ENCODE measurements at places on chromosomes 16 and 17. TPM values are rescaled to one million over a fixed set of nuclear protein-coding genes. Genes with fewer than 3 reads are reported as not detected.
A peak's percentile ranks its signal among the peaks of the same experiment; 100 is the strongest.

Gene CDH3
- total RNA-seq = 0.34 TPM

DNA sequence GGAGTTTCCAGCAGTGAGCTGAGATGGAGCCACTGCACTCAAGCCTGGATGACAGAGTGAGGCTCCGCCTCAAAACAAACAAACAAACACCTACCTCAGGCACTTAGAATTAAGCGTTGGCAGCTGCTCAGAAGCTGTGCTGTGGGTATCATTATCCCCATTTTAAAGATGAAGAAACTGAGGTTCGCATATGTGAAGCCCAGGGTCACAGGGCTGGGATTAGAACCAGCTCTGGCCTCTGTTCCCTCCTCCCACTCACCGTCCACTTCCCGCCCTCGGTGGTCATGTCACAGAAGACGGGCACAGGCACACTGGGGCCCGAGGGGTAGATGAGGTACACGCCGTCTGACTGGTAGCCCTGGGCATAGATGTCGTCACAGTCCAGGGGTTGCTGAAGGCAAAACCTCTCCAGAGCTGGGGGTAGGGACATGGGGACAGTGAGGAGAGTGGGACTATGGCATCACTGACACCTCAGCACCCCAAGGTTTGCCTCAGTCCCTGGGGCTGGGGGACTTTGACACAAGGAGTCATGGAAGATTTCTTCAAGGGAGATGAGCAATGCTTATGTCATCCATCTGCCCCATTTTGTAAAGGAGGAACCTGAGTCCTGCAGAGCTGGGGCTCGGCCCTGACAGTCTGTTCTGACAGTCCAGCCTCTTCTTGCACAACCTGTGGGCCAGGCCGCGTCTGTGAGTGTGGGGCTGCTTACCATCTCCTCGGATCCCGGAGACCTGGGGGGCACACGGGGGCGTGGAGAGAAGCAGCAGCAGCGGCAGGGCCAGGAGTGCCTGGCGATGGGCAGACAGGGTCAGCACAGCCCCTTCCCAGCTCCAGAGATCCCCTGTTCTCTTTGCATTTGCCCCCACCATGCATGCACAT, 700 bp downstream of the MFAP4 start:
- H3K36me3 ChIP-seq = peaks cover 34% of the 10 kb centered on the region
- no peaks in the 10 kb centered on the region for H3K27me3 ChIP-seq
- H3K4me3 ChIP-seq = no peak overlapping the region
- no peak for DNase-seq
- no peak overlapping the region for H3K27ac ChIP-seq

GRCh38 chr17:66636111-66636510, 198.8 kb upstream of the CACNG5 start:
- H3K4me1 ChIP-seq = no peaks in the 10 kb centered on the region
- H3K27ac ChIP-seq = no peak overlapping the region
- no peaks in the 10 kb centered on the region for H3K27me3 ChIP-seq
- no peaks in the 10 kb centered on the region for H3K36me3 ChIP-seq

Gene SPNS2
- total RNA-seq = not detected

Gene KRTAP9-4
- total RNA-seq = not detected

Gene TBX2
- total RNA-seq = not detected

Gene ARHGAP27
- 109 TPM for total RNA-seq

DNA sequence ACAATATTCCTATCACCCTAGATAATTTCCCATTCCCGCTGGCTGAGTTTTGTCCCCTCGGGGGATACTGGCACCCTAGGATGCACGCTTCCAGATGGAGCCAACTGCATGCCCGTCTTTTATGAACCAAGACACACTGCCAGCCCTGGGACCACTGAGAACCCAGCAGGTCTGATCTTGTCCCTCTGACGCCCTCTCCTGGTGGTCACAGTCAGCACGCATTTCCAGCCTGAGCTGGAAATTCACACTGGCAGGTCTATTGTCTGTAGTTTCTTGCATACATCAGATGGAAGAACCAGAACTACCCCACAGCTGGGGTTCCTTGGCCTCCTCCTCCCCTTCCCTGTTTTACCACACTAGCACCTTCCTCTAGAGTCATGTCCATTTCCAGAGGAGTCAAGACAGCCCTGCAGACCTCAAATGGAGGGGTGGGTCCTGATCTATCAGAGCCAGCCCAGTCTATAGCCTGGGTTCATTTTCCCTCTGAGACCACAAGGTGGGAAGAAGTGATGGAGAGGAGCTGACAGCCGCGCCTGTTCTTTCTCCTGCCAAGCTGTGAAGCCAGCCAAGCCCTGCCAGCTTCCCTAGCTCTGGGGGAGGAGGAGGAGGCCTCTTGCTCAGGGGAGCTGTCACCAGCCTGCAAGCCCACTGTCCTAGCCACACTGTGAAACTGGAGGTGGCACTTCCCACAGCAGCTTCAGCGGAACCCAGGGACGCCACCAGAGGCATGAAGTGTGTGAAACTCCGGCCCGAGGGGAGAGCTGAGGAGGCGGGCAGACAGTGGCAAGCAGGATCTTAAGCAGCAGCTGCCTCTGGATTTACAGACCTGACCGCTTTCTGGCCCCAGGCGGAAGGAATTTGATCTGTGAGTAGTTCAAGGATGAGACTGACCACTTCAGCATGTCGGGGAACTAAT, 29.3 kb downstream of the MXRA7 start:
- no peaks in the 10 kb centered on the region for H3K36me3 ChIP-seq
- H3K4me3 ChIP-seq = no peak overlapping the region
- H3K27ac ChIP-seq = no peak overlapping the region
- peak; percentile 37 for DNase-seq

Gene TAC4
- not detected for total RNA-seq

DNA sequence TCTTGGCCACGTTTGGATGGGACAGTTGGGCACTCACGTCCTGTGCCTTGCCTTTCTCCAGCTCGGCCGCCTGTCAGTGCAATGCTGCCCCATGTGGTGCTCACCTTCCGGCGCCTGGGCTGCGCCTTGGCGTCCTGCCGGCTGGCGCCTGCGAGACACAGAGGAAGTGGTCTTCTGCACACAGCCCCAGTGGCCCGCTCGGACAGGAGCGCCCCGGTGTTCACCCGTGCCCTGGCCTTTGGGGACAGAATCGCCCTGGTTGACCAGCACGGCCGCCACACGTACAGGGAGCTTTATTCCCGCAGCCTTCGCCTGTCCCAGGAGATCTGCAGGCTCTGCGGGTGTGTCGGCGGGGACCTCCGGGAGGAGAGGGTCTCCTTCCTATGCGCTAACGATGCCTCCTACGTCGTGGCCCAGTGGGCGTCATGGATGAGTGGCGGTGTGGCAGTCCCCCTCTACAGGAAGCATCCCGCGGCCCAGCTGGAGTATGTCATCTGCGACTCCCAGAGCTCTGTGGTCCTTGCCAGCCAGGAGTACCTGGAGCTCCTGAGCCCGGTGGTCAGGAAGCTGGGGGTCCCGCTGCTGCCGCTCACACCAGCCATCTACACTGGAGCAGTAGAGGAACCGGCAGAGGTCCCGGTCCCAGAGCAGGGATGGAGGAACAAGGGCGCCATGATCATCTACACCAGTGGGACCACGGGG, 7.1 kb downstream of the ACSF3 start:
- H3K4me1 ChIP-seq = peaks cover 38% of the 10 kb centered on the region
- no peaks in the 10 kb centered on the region for H3K27me3 ChIP-seq
- no peak overlapping the region for H3K4me3 ChIP-seq
- DNase-seq = no peak
- H3K36me3 ChIP-seq = no peaks in the 10 kb centered on the region
- no peak overlapping the region for H3K27ac ChIP-seq

Gene MARCHF10
- total RNA-seq = not detected

GRCh38 chr17:4500191-4500571, 1.5 kb downstream of the SPNS2 start:
- no peaks in the 10 kb centered on the region for H3K36me3 ChIP-seq
- no peak overlapping the region for H3K27ac ChIP-seq
- H3K4me3 ChIP-seq = peak overlapping the region; percentile 48
- no peak for DNase-seq

- H3K27ac ChIP-seq = no peak overlapping the region
- no peak overlapping the region for H3K4me3 ChIP-seq
- H3K27me3 ChIP-seq = no peaks in the 10 kb centered on the region
- DNase-seq = no peak
- H3K4me1 ChIP-seq = peaks cover 27% of the 10 kb centered on the region
These were observed 648.9 kb downstream of the WWOX start for GRCh38 chr16:78748220-78748929.

GRCh38 chr16:27111486-27111885, 44.8 kb downstream of the C16orf82 start:
- H3K4me1 ChIP-seq = peaks cover 6% of the 10 kb centered on the region
- H3K36me3 ChIP-seq = no peaks in the 10 kb centered on the region
- no peak for DNase-seq
- no peak overlapping the region for H3K4me3 ChIP-seq

DNA sequence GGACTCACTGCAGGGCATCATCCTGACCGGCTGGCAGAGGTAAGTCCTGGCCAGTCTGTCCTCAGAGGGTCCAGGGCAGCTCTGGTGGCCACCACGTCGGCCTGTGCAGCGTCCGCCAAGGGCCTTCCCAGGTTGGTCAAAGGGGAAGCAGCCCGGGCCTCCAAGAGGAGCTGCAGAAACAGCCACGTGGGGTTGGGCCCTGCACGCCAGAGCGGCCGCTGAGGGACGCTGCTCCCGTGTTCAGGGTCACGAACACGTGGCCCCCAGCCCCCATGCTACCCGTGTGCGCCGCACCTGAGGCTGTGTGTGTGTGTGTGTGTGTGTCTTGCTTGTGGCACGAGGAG, 13.3 kb downstream of the CYBC1 start:
- H3K36me3 ChIP-seq = no peaks in the 10 kb centered on the region
- H3K4me1 ChIP-seq = peaks cover 5% of the 10 kb centered on the region
- H3K4me3 ChIP-seq = no peak overlapping the region
- H3K27ac ChIP-seq = no peak overlapping the region

Gene CUEDC1
- total RNA-seq = 0.75 TPM

DNA sequence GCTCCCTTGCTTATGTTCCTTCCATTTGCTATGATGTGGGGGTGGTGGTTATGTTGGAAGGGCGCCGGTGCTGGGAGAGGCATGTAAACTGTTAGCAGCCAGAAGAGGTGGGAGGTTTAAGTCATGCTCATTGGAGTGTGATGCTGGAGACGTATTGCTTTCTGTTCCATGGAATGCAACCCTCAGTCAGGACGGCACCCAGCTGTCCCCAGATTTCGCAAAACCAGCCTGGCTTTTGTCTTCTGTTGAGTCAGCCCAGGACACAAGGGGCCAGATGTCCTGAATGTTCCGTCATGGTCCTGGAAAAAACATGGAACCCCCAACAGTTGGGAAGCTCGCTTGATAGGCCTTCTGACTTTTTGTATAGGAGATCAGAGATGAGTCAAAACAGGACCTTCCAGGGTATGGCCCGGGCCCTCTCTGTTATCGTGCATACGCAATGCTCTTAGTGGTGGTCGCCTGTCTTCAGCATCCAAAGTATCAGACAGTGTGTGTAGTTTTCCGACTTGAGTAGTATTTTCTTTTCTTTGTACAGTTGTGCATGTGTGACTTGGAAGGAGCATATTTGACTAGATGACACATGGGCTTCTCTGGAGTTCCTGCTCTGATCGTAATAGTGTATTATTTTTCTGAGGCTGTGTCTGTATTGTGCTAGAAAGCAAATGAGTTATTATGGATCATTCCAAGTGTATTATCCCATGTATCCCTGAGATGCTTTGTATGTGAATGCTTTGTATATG, 201.9 kb downstream of the SNX29 start:
- DNase-seq = no peak
- no peaks in the 10 kb centered on the region for H3K4me1 ChIP-seq
- H3K27ac ChIP-seq = no peak overlapping the region
- H3K36me3 ChIP-seq = no peaks in the 10 kb centered on the region
- H3K27me3 ChIP-seq = no peaks in the 10 kb centered on the region
- no peak overlapping the region for H3K4me3 ChIP-seq

GRCh38 chr17:73998653-73999645, 204.5 kb upstream of the RPL38 start:
- H3K36me3 ChIP-seq = no peaks in the 10 kb centered on the region
- no peaks in the 10 kb centered on the region for H3K27me3 ChIP-seq
- H3K27ac ChIP-seq = no peak overlapping the region
- H3K4me3 ChIP-seq = no peak overlapping the region

Gene SLC9A5
- 2.2 TPM for total RNA-seq

- no peak overlapping the region for H3K27ac ChIP-seq
- no peaks in the 10 kb centered on the region for H3K27me3 ChIP-seq
- H3K4me1 ChIP-seq = no peaks in the 10 kb centered on the region
- DNase-seq = no peak
These were observed 135.6 kb upstream of the IRX3 start for GRCh38 chr16:54422159-54422558.

Gene CCL18
- total RNA-seq = not detected

DNA sequence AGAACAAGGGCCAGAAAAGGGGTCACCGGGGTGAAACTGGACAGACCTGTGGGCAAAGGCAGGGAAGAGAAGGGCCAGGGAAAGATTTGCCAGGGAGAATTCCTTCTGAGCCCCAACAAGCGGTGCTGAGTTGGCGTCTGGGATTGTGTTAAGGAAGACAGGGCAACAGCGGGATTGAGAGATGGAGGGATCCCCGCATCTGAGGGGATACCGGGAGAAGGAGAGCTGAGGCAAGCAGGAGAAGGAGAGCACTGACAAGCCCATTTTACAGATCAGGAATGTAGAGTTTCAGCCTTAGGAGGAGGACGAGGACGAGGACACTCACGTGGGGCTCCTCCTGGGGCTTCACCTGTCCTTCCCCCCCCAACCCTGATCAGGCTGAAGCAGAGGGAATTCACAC, 998 bp upstream of the ABCC3 start:
- H3K27ac ChIP-seq = no peak overlapping the region
- no peak for DNase-seq
- peaks cover 7% of the 10 kb centered on the region for H3K27me3 ChIP-seq
- H3K4me3 ChIP-seq = no peak overlapping the region
- H3K4me1 ChIP-seq = no peaks in the 10 kb centered on the region

- DNase-seq = no peak
- H3K27me3 ChIP-seq = no peaks in the 10 kb centered on the region
- H3K4me1 ChIP-seq = no peaks in the 10 kb centered on the region
- H3K27ac ChIP-seq = no peak overlapping the region
- H3K4me3 ChIP-seq = no peak overlapping the region
These were observed 841 bp downstream of the C16orf89 start for GRCh38 chr16:5064915-5065314.

- DNase-seq = no peak
- no peak overlapping the region for H3K27ac ChIP-seq
- no peak overlapping the region for H3K4me3 ChIP-seq
- H3K27me3 ChIP-seq = no peaks in the 10 kb centered on the region
- H3K4me1 ChIP-seq = peaks cover 34% of the 10 kb centered on the region
These were observed 14.4 kb downstream of the NUFIP2 start for GRCh38 chr17:29279397-29280070.

Gene GPR142
- not detected for total RNA-seq

- no peak overlapping the region for H3K27ac ChIP-seq
- no peaks in the 10 kb centered on the region for H3K27me3 ChIP-seq
- no peak overlapping the region for H3K4me3 ChIP-seq
- no peaks in the 10 kb centered on the region for H3K36me3 ChIP-seq
These were observed 14.4 kb upstream of the ALDH3A1 start for GRCh38 chr17:19762515-19762961.

GRCh38 chr17:72609501-72609900, 483.0 kb downstream of the SLC39A11 start:
- no peak for DNase-seq
- no peaks in the 10 kb centered on the region for H3K27me3 ChIP-seq
- no peak overlapping the region for H3K4me3 ChIP-seq
- H3K4me1 ChIP-seq = no peaks in the 10 kb centered on the region
- H3K36me3 ChIP-seq = no peaks in the 10 kb centered on the region
- H3K27ac ChIP-seq = no peak overlapping the region
